ENCODE measurements at places on chromosomes 1 and 21.

GRCh38 chr1:160004001-160004400 lies 27.8 kb downstream of the PIGM start:
- no peak for DNase-seq

DNA sequence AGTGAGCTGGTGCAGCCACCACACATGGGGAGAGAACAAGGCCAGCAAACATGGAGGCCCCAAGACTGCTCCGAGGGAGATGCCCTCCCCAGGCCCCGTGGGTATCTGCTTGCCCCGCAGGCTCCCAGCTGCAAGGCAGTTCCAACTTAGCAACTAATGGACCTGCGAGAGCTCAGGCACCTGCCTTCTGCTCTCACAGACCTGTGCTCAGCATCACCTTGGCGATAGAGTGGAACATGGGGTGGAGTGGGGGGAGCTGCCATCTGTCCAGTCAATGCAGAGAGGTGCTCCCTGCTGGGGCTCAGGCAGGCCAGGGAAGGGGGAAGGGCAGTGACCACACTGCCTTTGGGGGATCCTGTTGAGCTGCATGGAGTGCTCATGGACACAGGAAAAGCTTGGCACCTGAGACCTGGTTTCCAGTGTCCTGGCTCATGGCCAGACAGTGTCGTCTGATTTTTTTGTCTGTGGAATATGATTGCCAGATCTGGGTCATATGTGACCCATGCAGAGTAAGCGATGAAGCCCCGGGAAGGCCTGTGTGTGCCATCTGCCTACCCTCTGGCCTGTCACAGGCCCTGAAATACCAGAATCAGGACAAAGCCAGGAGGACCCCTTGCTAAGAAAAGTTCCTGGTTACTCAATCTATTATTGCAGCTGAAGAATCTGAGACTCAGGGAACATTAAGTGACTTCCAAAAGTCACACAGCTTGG lies 39.9 kb upstream of the TENT5C start:
- DNase-seq: no peak

DNA sequence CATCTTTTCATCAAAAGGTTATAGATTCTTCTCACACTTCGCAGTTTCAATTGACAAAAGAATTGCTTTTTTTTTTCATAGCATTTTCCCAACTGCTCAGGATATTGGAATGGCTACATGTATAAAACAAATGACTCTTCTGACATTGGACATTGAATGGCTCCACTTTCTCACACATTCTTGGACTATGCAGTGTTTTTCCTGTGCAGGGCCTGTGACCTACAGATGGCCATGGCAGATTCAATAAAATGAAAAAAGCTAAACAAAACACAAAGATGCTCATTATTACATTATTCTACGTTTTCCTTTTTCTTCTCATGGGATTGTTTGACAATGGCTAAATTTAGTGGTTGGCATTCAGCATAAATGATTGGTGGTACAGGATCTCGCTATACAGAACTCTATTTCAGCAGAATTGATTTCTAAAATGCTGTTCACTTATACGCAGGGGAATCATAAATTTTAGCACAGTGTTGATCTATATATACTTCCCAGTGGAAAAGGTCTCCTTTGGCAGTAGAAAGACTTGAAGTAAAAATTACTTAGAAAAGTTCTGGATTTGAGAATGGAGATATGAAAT lies 115.6 kb upstream of the ADAMTS5 start:
- DNase-seq: no peak

GRCh38 chr1:147479864-147480564 lies 61.3 kb upstream of the BCL9 start:
- DNase-seq: no peak

- no peak for DNase-seq
Measured at GRCh38 chr1:85421179-85421578, 43.8 kb downstream of the DDAH1 start.

GRCh38 chr1:214447557-214447871 lies 103.9 kb downstream of the PTPN14 start:
- no peak for DNase-seq

DNA sequence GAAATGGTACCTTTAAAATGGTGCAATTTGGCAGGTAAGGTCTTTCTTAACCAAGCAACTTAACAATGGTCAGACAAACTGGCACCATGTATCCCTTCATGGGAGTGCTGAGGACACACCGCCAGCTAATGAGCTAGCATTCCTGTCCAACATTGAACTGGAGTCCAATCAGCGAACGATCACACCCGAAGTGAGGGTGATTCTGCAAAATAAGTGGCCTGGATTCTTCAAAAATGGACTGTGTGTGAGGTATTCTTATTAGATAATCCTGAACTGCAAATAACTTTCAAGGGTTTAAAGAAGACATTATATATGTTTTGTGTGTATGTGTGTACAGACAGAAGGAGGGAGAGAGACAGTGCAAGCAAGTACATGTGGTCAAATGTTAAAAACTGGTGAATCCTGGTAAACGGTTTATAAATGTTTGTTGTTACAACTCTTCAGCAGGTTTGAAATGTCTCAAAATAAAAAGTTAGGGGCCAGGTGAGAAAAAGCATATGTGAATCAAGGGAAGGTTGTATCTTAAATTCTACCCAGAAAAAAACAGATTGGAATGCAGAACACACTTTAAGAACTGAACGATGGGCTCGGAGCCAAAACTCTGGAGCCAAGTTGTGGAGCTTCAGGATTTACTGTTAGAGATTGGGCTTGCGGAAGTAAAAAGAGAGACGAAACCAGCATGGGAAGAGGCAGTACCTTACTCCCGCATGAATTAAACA lies 20.9 kb downstream of the GADD45A start:
- no peak for DNase-seq

GRCh38 chr1:197572169-197572568 lies 203.1 kb downstream of the DENND1B start:
- DNase-seq: no peak

DNA sequence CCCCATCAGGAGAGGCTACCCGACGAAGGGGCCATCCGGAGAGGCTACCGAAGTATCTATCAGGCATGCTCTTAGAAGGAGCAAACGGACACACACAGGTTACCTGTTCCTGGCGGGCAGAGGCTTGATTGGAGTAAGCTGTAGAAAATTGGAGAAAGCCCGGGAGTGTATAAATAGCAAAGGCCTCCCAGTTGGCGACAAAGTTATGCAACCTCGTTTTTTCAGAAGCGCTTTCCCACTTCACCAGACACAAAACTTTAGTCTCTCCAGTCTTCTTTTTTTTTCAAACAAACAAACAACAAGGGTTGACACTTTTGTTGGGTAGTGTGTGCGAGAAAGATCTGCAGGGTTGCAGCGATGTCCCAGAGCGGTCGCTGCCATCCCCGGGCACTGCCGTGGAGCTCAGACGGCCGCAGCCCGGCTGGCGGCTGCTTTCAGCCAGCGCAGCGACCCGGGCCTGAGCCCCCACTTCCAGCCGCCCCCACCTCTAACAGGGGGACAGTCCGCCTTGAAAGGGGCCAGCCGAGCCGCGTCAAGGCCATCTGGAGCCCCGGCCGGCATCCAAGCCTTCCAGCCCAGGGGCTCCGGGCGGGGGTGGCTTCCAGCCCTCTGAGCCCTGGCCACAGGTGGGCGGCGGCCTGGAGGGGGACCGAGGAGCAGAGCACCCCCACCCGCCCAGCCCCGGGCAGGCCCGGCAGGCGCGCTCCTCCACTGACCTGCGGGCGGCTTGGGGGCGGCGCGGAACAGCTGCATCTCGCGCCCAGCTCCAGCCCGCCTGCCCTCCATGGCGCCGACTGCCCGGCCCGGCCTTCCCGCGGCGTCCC lies 616 bp downstream of the MCOLN3 start:
- no peak for DNase-seq

GRCh38 chr1:101316256-101316655 lies 79.4 kb downstream of the S1PR1 start:
- no peak for DNase-seq

DNA sequence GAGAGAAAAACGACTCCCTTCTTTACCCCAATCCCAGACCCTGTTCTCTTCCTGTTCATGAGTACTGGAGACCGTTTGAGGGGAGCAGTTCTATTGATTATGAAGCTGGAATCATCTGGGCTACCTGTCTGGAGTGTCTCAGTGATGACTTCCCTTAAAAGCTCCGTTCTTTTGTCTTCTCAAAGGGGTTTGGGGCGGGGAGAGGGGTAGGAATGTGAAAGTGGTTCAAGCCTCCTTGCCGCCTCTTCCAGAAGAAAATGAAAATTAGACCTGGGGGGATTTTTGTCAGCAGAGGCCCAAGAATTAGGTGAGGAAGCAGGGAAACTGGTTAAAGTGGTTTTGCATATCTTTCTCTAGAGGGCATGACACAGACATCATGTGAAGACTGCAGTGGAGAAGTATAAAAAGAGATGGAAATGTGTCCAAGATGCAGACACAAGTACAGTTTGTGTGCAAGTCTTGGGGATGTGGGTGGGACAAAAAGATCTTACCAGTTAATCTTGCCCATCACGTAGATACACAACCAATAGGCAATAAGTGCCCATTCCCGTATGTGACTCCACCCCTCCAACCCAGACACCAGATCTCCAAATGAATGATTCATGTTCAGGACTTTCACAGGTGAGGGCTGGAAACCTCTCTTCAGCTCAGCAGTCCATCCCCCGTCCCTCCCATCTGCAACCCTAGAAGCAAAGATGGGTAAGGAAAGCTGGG lies 470 bp upstream of the MTMR11 start:
- DNase-seq: no peak

DNA sequence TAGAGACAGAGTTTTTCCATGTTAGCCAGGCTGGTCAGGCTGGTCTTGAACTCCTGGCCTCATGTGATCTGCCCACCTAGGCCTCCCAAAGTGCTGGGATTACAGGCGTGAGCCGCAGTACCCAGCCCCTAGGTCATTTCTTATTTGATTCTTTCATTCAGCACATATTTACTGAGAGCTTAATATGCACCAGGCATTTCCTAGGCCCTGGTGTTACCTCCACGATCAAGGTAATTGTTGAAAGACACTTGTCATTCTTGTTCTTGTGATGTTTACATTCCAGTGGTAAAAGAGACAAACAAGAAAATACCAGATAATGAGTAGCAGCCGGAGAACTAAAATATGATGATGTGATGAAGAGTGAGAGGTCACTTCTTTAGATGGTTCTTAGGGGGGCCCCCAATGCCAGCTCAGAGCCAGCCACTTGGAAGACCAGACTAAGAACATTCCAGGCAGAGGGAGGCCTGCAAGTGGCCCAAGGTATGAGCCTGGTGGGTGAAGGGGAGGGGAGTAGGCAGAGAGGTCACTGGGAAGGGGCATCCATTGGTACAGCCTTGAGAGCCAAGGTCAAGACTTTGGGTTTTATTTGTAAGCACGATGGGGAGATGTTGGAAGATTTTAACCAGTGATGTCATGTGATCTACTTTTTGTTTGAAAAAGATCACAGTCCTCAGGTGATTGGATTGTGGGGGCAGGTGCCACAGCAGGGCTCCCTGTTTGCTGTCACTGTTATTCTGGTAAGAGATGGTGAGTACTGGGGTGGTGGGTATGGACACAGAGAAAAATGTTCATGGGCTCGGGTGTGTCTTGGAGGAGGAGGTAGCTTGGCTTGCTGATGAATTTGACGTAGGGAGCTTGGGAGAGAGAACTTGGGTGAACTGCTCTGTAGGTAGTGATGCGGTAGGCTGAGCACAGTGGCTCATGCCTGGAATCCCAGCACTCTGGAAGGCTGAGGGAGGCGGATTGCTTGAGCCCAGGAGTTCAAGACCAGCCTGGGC lies 18.7 kb downstream of the UBE2Q1 start:
- DNase-seq: no peak

DNA sequence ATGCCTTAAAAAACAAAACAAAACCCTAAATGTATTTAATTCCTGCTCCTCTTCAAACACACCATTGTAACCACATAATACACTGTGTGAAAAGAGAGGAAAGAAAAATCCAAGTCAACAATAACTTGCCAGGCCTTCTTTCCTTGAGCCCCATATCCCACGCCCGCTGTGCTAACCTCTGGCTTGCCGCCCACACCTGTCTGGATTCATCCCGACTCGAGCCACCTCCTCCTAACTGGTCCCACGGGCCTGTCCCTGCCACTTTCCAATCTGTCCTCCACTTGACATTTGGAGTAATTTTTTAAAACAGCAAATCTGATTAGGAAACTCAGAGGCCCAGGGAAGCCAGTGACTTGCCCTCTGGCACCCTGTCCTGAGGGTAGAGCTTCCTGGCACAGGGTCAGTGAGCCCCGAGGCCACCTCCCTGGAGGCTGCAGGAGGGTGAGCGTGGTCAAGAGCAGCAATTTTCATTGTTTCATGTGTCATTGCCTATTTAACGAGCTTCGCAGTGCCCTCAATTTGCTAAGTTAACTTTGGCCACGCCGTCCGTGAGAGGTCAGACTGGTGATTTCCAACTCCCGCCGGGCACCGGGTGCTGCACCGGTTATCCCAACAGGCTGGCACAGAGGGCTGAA lies 54.1 kb downstream of the B3GALT5 start:
- no peak for DNase-seq

- no peak for DNase-seq
Measured at GRCh38 chr21:42154237-42155044, 64.5 kb upstream of the ABCG1 start.

- DNase-seq: no peak
Measured at GRCh38 chr1:154941333-154942013, 5.0 kb upstream of the PMVK start.

GRCh38 chr1:92447033-92447681 lies 39.6 kb downstream of the GFI1 start:
- no peak for DNase-seq

GRCh38 chr1:56287721-56288120 lies 291.6 kb downstream of the PLPP3 start:
- DNase-seq: no peak

- DNase-seq: no peak
Measured at GRCh38 chr1:29878501-29878900, 642.2 kb downstream of the PTPRU start.

DNA sequence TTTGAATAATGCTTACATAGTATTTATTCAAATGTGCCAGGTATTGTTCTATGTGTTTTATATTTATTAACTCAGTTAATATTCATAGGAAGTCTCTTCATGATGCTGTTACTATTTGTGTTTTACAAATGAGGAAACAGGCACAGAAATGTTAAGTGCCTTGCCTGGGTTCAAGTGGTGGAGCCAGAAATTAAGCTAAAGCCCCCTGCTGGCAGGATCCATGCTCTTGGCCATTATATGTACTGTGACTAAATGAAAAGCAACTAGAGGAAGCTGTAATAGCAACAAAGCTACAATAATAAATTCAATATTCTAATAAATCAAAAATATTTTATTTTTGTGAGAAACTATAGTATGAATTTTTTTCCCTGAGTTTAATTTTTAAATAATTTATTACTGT lies 30.0 kb downstream of the IARS2 start:
- DNase-seq: no peak

DNA sequence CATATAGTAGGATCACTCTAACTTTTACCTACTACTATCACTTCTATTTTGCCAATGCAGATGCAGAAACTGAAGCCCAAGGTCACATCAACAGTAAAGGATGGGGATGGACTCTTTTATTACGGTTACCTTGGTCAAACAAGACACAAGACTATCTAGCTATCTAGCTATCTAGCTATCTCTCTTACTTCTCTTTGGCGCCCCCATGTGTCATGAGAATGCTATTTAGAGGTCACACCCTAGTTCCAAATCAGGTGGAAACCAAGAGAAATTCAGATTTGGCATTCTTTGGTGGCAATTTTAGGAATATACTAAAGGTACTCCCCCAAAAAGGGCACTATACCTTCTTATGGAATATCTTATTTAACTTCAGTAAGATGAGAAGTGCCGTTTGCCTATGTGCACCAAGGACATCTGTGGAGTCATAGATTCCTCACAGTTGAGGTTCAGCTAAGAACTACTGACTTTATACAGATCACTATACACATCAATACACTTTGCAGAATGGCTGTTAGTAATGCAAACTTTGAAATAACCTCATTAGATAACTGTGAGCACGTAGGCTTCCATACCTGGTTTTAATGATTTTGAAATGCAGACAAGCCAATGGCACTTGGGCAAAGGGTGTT lies 6.7 kb downstream of the ZNF648 start:
- DNase-seq: peak; percentile 82

GRCh38 chr1:2036287-2036686 lies 13.9 kb upstream of the PRKCZ start:
- no peak for DNase-seq

All from naive thymus-derived CD8-positive, alpha-beta T cell (primary cell).